ENCODE measurements at places on chromosomes 11 and 22.

DNA sequence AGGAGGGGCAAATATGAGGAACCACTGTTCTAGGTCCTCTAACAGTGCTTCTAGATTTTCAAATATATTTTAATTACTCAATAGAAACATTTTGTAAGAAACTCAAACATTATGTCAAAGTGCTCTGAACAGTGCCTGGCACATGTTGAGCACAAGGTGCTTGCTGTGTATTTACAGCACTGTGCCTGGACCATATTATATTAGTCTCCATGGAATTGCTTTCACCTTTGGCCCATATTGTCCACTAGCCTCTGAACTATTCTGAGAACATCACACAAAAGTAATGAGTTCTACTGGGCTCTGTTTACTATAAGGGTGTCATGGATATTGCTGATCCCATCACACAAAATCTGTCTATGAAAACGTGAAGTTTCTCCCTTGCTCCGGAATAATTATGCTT, 76.7 kb downstream of the PPFIBP2 start:
- no peak for DNase-seq

GRCh38 chr22:17578136-17578754, 14.9 kb downstream of the SLC25A18 start:
- no peak for DNase-seq

DNA sequence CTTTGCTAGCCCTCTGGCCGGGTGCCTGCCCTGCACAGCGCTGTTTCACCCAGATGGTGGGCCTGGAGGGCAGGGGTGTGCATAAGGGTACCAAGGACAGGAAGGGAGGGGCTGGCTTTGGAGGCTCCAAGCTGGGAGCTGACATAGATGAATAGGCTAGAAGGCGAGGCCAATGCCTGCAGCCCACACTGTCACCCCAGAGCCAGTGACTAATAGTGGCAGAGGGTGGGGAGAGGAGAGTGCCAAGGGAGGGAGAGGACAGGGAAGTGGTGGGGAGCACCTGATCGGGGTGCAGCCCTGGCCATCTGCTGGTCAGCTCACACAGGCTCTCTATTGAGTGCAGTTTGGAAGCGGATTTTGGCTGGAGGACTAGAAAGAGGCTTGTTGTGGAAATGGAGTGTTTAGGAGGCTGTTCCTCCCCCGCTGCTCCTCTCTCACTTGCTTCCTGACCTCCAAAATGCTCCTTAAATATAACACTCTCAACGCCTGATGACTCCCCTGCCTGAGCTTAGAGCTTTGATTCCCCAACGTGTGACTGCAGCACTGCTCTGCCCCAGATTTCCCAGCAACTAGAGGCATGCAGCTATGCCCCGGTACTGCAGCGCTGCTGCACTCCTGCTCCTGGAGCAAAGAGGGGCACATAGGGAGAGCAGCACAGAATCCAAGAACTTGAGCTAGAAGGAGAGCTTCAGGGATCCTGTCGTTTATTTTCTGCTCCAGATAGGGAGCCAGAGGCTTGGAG, 89.2 kb downstream of the GRAMD1B start:
- DNase-seq, result no peak

- DNase-seq, result no peak
Observed at GRCh38 chr22:22681221-22681739, 36.9 kb downstream of the GGTLC2 start.

DNA sequence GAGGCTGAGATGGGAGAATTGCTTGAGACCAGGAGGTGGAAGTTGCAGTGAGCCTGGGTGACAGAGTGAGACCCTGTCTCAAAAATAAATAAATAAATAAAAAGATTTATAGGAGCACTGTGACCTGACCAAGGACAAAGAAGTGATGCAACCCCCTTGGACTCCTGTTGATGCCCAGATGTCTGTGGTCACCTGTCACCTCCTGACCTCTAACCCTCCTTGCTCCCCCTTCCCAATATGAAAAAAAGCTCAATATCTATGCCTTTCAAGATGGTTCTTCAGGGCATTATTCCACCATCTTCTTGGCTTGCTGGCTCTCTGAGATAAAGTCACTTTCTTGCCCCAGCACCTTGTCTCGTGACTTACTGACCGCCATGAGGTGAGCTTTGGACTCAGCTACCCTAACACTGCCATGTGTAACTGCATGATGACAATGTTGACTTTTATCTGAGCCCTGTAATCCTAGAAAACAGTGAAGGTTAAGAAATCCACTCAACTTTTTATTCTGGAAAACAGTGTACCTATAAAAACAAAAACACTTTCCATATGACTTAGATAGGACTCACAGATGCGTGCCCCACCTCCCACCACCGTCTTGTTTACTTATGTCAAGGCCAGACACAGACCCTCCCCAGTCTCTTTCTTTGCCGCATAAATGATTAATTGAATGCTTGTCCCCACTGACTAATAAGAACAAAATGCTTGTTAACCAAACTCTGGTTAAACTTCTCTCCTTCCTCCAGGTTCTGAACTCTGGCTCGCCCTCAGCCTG, 360.5 kb downstream of the BUD13 start:
- no peak for DNase-seq

DNA sequence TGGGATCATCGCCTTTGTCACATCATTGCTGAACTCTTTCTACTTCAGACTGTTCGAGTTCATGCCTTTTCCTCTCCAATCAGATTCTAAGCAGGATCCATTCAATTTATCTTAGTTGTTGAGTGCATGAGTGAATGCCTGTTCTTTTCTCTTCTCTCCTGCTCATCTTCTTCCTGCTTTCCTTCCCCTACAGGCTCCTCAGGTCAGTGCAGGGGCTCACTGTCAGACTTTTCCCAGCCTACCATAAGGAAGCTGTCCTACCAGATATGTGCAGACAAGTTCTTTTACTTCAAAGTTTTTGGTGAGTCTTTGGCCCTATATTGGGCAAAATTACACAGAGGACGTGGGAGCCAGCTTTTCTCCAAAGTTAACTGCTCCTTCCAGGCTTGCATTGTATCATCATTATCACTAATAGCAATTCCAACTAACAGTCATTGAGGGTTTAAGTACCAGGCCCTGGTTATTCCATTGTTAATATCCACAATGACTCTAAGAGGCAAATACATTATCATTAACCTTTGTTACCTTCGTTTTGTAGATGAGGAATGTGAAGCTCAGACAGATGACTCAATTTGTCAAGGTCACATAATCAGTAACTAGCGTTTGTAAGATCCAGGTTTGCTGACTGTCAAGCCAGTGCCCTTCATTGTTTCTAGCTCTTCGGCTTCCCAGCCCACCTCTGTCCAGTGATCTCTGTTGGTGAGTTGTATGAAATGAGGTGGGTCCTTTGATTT, 30.4 kb downstream of the OR6Q1 start:
- no peak for DNase-seq

DNA sequence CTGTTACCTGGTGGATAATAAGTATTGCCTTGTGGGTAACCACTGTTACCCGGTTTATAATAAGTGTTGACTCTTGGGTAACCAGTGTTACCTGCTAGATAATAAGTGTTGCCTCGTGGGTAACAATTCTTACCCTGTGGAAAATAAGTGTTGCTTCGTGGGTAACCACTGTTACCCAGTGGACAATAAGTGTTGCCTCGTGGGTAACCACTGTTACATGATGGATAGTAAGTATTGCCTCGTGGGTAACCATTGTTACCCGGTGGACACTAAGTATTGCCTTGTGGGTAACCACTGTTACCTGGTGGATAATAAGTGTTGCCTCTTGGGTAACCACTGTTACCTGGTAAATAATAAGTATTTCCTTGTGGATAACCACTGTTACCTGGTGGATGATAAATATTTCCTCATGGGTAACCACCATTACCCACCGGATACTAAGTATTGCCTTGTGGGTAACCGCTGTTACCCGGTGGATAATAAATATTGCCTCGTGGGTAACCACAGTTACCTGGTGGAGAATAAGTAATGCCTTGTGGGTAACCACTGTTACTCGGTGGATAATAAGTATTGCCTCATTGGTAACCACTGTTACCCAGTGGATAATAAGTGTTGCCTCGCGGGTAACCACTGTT, 8.7 kb upstream of the NXPE4 start:
- DNase-seq, result no peak

DNA sequence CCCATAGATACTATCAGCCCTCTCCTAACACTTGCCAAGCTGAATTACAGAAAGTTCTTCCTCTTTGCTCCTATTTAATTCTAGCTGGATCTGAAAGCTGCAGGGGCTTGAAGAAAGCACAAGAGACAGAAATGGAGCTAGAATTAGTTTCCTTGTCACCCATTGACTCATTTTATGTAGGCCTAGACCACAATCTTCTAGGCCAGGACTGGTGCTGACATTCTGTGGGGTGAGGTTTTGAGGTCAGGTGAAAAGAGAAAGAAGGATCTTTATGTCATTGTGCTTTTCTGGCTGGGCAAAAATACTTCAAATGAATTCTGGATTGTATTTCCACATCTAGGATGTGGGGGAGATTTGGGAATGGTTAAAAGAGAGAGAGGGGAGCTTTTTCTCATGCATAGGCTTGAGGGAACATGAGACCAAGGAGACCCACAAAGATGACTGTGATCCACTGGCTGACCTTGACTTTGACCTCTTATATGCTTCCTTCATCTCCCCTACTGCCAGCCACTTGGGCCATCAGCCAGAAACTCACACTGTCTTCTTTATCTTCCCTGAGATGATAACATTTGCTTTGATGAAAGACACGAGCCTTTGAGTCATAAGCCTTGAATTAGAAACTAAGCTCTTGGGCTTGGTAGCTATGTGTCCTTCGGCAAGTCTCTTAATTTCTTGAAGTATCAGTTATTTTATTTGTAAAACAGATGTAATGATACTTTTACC, 274.9 kb upstream of the CADM1 start:
- peak; percentile 26 for DNase-seq

GRCh38 chr11:86160541-86161149, 83.9 kb upstream of the EED start:
- DNase-seq, result no peak

GRCh38 chr11:86421946-86422345, 47.3 kb downstream of the CCDC81 start:
- no peak for DNase-seq

- DNase-seq, result no peak
Observed at GRCh38 chr22:36550701-36551495, 21.9 kb upstream of the EIF3D start.

DNA sequence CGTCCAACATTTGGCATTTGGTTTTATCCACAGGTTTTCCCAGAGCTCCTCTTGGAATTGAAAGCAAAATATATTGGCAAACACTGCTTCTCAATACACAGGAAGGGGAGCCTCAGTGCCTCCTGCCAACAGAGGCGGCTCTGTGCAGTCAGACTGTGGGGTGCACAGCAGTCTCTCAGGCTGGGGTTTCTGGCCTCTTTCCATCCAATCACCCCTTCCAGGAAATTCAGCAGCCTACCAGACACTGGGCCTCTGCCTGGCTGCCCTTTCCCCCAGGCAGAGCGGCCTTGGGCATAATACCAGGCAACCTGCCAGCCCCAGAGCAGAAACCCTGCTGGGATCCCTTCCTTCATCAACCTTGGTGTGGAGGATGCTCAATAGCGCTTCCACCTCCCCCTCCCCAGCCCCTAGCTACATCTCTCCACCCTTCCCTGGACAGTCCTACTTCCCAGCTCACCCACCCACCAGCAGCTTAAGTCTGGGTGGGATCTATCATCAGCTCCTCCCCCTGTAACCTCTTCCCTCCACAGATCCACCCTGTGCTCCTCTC, 17.8 kb upstream of the RAPSN start:
- DNase-seq, result no peak

DNA sequence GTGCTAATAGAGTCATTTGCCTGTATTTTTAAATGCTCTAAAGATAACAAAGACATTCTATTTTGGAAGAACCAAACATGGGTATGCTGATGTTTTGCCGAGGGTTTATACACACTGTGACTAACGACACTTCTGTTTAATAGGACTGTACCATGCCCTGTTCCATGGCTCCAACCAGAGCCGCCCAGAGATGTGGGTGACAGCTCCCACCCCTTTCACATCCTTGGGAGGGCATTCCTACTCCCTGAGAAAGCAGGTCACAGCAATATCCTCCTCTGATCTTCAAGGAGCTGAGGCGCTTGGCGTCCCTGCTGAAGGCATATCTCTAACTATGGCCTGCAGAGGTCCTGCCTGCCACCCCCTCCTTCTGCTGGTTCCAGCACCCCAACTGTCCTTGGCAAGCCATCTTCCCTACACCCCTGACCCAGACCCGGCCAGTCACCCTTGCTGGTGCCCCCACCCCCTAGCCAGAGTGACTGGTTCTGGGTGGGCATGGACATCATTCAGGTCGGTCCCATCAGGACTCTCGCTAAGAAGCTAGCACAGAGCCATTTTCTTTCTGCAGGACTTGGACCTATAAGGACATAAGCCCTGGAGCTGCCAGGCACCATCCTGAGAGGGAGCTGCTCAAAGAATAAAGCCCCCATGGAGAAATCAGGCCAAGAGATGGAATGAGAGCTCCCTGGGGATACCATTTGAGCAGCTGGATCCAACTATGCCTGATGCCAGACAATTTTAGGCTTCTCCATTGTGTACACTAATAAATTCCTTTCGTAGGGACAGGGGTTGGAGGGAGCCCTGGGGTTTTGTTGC, 381.3 kb downstream of the CTTN start:
- DNase-seq, result no peak

GRCh38 chr11:111047374-111047773, 198.2 kb upstream of the POU2AF2 start:
- DNase-seq, result no peak

GRCh38 chr22:45212992-45213751, 27.5 kb downstream of the KIAA0930 start:
- no peak for DNase-seq

DNA sequence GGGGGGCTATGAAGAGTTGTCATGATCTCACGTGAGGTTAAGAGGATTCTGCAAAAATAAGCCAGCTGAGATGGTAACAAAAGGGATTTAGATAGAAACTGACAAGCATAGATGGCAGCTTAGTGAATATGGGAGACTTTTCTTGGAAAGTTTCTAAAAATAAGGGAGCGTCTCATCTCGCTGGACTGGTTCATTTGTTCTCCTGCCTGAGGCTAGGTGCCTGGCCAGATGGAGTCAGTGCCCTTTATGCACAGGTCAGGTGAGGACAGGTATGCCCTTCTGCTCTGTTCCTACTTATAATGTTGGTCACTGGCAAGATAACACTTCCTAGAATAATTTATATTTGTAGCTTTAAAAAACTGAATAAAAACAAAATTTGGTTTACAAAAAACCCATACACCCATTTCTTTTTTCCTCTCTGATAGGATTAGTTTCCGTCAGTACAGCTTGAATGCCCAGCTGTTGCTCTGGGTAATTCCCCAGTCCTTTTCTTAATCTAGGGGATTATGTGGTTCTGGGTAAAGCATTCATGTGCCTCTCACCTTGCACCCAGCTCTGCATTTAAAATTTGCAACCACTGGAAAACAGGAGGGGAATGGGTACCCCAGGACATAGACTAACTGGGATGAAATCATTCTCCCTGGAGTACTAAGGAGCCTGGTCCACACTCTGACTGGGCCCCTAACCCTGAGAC, 90.0 kb downstream of the AMOTL1 start:
- no peak for DNase-seq

DNA sequence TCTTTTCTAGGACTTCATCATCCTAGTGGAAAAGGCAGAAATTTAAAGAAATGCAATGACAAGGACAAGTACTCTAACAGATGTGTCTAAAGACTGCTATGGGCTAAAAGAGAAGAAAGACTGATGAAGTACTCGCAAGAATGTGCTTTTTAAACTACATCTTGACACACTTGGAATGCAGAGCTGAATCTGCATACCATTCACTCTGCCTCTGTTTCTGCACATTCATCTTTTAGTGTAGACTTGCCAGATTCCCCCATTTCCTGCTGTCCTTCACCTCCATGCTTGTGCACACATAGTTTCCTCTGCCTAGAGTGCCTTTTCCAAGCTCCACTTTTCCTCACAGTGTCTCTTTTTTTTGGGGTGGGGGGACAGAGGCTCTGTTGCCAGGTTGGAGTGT, 239.0 kb upstream of the CCDC179 start:
- no peak for DNase-seq

All from GM12891 (cell line).